ENCODE measurements at places on chromosomes 16 and 17. TPM values are rescaled to one million over a fixed set of nuclear protein-coding genes. Genes with fewer than 3 reads are reported as not detected.

GRCh38 chr16:56625140-56625942 lies at the start of gene MT1E:
MT1E (plus strand) TSS chr16:56625781; CDS start chr16:56625852, 71 bp downstream.
- peak; percentile 94 for DNase-seq

The CCL7 gene
- not detected for total RNA-seq

The OTOA gene
- total RNA-seq: 0.32 TPM

The PABPN1L gene
- not detected for total RNA-seq

GRCh38 chr17:83054518-83055125 lies 24.8 kb upstream of the METRNL start:
- peak; percentile 64 for DNase-seq

The CCL23 gene
- total RNA-seq: 2.6 TPM

- DNase-seq: no peak
These were observed 55.1 kb upstream of the GSG1L start for GRCh38 chr16:28118637-28119036.

GRCh38 chr16:72300892-72301291 lies 128.9 kb upstream of the PMFBP1 start:
- DNase-seq: no peak

DNA sequence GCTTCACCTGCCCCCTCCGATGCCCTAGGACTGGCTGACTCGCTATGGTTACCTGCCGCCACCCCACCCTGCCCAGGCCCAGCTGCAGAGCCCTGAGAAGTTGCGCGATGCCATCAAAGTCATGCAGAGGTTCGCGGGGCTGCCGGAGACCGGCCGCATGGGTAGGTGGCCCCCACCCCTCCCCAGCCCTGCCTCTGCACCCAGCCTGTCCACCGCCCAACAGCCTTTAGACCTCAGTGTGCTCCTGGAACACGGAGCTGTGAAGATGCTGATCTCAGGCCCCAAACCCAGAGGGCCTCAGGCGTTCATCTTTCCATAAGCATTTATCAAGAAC lies 993 bp downstream of the MMP25 start:
- DNase-seq: no peak

GRCh38 chr17:2466931-2467330 lies 44.8 kb downstream of the METTL16 start:
- no peak for DNase-seq

DNA sequence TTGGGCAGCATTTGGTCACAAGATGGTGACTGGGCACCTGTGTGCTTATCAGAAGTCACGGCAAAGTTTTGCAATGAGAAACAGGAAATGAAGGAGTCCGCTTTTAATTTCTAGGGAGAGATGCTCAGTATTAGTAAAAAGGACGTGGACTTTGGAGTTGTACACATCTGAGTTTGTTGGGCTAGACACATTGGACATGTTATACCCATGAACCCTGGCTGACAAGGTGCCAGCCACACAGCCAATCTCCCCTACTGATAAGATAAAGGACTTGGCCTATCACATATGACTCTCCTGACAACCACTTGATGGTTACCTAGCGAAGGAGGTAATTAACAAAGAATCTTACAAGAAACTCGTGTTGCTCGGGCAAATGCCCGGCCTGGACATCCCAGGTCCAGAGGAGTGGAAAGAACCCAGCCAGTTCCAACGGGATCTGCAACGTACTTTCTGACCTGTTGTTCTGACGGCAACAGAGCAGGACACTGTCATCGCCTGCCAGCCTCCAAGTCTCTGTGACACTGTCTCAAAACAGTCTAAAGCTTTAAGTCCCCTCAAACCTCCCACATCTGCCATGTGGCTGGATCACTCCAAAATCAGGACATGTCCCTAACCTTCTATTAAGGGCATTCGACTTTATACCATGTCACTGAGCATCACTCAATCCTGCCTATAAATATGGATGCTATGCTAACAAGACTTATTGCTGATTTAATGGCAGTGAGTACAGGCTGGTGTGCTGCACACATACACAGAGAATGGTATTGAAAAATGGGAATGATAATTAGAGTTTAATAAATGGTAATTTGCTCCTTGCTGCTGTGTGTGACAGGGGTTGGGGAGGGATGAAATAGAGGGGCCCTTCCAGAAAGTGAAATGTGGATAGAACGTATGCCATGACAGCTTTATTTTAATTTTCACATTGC lies 47.6 kb upstream of the LYRM9 start:
- DNase-seq: no peak

DNA sequence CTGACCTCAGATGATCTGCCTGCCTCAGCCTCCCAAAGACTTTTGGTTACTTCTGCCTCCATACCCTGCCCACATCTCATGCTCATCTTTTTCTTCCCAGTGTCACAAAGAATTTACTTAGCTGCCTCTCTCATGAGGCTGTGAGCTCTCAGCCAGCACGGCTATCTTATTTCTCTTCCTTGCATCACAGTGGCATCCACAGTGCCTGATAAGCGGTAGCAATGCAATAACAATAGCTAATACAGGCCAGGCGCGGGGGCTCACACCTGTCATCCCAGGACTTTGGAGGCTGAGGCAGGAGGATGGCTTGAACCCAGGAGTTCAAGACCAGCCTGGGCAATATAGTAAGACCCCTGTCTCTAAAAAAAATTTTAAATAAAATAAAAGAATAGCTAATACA lies 15.5 kb upstream of the MARVELD3 start:
- DNase-seq: no peak

GRCh38 chr17:2237521-2237921 lies 66.1 kb downstream of the SMG6 start:
- DNase-seq: peak; percentile 84

The BIRC5 gene
- total RNA-seq: 1.7 TPM

GRCh38 chr16:29916979-29917378 lies 9.0 kb downstream of the KCTD13 start:
- DNase-seq: no peak

The KCNJ18 gene
- not detected for total RNA-seq

Measured in posterior vena cava (tissue), 2 donors.